Gastrocnemius medialis (tissue), 4 donors: ENCODE measurements at places on chromosomes 12 and 14. TPM values are rescaled to one million over a fixed set of nuclear protein-coding genes. Genes with fewer than 3 reads are reported as not detected.

- no peak for DNase-seq
Measured at GRCh38 chr12:68568922-68569569, 41.7 kb upstream of the RAP1B start.

Gene CAMKK2
- total RNA-seq = 6.5 TPM

Gene SIX1
- total RNA-seq = 76.4 TPM

GRCh38 chr14:104405360-104406226 lies 174.0 kb upstream of the C14orf180 start:
- DNase-seq = no peak

DNA sequence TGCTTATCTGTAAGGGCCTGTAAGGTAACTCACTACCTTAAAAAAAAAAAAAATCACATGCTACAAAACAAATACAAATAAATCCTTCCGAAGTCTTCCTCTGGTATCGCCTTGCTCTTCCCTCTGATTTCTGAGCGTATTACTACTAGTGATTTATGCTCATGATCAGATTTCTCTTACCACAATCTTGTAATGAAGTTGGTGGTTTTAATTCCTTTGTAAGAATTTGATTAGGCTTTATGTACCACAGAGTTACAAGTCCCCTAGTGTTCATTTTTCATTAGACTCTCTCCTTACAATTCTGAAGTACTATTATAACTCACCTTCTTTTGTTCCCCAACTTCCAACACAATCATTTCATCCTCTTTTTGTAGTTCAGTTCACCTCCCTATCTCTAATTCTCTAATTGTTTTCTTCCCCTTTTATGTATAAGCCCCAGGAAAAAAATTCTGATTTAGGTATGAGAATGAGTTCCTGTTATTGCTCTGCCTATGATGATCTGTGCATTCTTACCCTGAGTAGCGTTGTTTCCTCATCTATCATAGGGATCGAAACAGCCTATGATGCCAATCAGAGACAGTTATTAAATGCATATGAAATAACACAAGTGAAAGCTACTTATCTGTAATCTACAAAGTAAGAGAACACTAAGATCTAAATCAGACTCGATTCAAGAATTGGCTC lies 81.5 kb downstream of the EPS8 start:
- no peak for DNase-seq

Gene NELL2
- 0.82 TPM for total RNA-seq

Gene E2F7
- not detected for total RNA-seq

DNA sequence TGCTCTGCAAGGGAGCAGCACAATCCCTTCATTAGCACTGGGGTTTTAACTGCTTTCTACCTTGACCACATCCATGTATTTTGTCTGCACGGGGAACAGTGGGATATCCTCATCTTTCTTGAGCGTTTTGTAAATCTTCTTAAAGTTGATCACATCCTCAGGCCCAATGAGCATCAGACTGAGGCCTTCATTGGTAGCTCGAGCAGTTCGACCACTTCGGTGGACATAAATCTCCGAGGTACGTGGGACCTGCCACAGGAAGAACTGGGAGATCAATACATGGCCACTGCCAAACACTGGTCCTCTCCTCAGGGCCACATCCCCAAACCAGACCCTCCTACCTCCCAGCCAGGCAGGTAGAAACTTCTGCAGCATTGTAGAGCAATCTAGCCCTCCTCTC lies 26.1 kb downstream of the DDX24 start:
- no peak for DNase-seq

Gene FOXM1
- 1.1 TPM for total RNA-seq

GRCh38 chr12:48999371-49000131 lies at the start of gene DDN:
DDN (minus strand) TSS chr12:48999375; CDS start chr12:48999287, 88 bp downstream.
- peak; percentile 79 for DNase-seq

Gene ITGA7
- total RNA-seq = 69.7 TPM

- no peak for DNase-seq
Measured at GRCh38 chr12:92539976-92540781, 162.6 kb upstream of the PLEKHG7 start.

- DNase-seq = peak; percentile 90
Measured at GRCh38 chr12:103858953-103859601, 18.0 kb upstream of the NT5DC3 start.

DNA sequence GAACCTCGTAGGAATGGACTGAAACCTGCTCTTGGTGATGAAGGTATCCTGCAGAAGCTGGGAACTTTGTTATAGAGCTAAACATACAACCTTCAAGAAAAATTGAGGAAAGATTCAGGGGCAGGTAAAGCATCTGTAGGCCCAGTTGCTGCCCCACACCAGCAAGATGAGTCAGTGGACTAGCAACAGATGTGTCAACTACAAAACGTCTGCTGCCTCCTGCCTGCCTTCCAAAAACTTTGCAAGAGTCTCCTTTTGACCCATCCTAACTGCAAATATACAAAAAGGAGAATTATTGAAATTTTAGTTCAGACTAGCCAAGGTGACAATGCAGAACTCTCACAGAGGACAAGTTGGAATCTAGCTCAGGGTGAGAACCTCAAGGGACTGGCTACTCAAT lies 60.9 kb upstream of the TMTC1 start:
- no peak for DNase-seq

Gene ETV6
- 3.4 TPM for total RNA-seq

GRCh38 chr12:109147954-109148353 lies 31.6 kb downstream of the ACACB start:
- DNase-seq = peak; percentile 87

DNA sequence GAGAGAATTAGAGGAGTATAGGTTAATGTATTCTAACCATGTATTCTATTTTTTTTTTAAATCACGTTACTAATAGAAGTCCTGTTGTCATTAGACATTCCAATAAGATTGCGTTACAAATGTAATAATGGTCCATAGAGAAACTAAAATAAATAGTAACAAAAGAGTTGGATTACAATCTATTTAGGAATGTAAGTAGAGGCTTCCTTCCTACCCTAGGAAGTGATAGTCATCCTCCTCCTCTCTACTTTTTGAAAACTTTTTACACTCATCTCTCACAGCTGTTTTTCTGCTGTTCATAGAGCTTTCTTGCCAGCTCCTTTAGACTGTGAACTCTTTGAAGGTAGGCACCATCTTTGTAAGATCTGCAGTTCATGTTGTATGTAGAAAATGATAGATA lies 23.6 kb downstream of the TRHDE start:
- no peak for DNase-seq

- DNase-seq = no peak
Measured at GRCh38 chr12:31233061-31233730, 92.8 kb downstream of the SINHCAF start.

DNA sequence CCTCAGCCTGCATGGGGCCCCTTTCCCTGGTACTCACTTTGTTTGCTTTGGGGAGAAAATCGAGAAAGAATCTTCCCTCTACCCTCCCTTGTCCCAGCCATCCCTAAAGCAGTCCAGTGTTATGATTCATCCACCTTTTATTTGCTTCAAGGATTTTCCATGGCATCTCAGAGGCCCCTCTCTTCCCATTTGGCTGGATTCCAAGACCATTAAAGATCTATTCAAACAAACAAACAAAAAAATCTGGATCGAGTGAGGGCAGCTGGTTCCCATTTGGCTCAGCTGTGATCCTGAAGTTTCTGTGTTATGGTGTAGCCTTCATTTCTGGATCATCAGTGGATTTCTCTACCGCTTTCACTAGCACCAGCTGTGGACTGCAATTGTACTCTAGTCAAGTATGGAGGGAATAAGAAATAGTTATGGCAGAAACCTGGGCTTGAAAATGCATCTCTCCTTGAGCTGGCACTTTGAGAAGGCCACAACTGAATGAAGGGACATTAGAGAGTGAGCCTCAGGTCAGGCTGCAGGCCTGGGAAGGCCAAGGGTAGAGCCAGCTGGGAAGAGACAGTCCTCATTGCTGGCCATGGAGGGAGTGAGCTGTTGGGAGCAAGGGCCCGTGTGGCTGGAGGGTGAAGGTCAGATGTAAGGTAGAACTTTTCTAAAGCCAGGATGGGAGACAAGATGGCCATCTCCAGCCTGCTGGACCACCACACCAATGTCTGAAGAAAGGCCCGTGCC lies 13.7 kb downstream of the KRT71 start:
- DNase-seq = no peak

GRCh38 chr12:78886719-78887407 lies 22.3 kb downstream of the SYT1 start:
- no peak for DNase-seq

DNA sequence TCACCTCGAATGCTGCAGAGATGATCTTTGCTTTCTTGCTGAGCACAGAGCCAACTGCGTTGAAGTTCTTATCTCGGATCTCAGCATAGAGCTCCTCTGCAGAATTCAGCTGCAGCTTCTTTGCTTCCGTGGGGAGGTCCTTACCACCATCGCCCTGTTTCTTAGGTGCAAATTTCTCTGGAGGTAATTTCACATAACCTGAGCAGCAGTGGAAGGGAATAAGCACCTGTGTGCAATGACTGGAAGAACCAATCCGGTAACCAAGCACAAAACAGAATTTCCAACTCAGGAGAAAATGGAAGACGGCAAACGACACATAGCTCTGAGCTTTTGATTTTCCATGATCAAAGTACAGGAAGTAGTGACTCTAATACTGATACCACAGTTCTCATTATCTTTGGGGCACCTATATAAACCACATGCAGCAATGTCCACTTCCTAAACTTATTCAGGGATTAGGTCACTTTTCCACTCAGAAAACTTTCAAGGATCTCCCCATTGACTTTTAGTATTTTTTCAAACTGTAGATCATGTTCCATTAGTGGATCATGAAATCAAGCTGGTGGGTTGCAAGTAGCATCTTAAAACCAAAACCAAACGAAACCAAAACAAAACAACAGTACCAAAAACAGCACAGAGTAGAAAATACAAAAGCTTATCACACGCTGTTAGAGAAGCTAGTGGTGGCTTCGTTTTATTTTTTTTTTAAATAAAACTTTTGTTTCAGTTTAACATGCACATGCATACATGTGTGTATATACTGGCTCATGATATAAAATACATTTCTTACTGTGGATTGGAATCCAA lies 18.9 kb upstream of the DIABLO start:
- no peak for DNase-seq

Gene PSMC6
- 166 TPM for total RNA-seq

DNA sequence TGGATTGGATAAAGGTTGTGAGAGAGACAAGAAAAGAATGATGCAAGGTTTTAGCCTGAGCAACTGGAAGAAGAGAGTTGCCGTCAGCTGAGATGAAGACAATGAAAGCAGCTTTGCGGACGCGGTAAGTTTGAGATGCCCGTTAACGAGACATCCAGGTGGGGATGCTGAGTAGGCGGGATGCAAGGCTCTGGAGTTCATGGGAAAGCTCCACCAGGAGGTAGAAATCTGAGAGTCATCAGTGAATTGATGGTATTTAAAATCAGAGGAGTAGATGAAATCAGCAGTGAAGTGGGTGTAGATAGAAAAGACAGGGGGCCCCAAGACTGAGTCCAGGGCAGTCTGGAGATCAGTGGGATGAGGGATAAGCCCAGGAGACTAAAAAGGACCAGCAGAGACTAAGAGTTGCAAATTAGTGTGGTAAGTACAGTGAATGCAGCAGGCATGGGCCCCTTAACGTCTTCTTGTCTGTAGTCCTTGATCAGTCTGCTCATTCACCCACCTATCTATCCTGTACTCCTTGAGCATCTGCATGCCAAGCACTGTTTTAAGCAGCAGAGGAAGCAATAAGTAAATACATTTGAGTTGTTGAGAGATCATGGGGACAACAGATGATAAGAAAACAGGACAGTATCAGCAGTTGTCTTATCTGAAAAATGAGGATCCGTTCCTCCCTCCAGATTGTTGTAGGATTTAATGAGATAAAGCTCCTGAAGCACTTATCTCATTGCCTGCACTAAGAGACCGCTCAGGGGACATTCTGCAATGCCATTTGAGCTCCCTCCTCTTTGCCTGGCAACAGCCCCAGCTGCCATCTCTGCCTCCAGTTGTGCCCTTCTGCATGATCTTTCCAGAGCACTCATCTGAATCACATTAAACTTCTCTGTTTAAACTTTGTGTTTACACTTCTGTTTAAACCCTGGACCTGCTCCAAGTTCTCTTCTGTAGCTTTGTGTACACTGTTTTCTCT lies 91.5 kb downstream of the APAF1 start:
- DNase-seq = no peak

Gene TAS2R30
- total RNA-seq = 2.1 TPM

GRCh38 chr12:4268329-4269181 lies 5.0 kb upstream of the CCND2 start:
- DNase-seq = no peak

DNA sequence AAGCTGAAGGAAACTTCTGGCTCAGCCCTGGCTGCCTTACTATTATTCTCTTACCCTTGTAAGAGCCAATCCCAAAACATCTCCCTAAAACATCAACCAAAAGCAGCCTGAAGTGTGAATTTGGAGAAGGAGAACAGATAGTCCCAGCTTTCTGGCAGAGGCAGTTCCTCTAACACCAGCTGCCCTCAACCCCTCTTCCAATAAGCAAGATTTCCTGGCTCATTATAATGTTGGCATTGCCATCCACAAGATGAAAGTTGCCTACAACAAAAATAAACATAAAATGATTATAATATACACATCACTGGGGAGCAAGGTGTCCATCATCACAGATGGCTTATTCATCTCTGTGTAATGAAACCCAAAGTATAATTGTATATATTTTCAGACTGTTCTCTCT lies 352.5 kb upstream of the CCDC196 start:
- no peak for DNase-seq

Gene PRB2
- not detected for total RNA-seq

- no peak for DNase-seq
Measured at GRCh38 chr14:71942904-71943694, 10.9 kb downstream of the RGS6 start.

Gene DBX2
- total RNA-seq = not detected

- no peak for DNase-seq
Measured at GRCh38 chr12:4653257-4653656, 4.3 kb downstream of the NDUFA9 start.

Gene RASSF8
- 29.7 TPM for total RNA-seq
